ENCODE measurements at places on chromosomes 3 and 15.

DNA sequence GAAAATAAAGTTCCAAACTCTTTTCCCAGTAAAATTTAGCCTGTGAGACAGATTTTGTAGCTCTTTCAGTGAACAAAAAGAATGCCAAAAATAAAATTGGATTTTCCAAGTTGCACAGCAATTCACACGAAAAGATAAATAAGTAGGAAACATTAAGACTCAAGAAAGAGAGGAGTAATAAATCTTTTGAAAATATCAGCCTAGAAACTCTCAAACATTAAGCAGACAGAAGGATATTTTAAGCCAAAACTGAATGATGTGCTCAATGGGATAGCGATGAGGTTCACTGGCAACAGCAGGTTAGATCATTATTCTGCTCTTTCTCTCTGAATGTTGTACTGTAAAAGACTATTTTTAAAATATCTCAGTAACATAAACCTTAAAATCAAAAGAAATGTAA, 115.0 kb downstream of the STAG1 start:
- no peak for DNase-seq

DNA sequence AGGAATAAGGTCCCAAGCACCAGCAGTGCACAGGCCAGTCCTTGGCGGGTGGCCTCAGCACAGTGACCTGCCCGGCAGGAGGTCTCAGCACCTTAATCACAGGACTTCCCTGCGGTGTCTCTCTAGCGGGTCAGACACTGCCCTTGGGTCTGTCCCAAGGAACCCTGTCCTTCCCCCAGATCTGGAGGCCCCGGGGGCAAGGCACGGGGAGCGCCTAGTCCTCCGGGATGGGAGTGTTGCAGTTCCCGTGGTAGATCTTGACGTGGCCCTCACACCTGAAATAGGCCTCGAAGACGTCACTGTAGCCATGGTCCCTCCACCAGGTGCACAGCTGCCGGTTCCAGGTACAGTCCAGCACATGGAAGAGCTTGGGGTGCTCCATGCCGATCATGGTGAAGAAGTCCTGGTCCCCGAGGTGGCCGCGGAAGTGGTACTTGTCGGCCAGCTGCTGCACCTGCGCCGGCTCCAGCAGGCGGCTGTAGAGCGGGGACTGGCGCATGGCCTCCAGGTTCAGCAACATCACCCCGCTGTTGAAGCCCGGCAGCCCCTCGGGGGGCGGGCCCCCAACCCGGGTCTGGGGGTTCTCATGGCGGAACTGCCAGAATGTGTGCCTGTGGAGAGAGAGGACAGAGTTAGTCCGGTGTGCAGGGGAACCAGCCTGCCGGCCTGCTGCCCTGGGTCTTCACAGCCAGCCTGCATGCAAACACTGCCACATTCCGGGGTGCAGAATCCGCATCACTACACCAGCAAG, 201.3 kb downstream of the XXYLT1 start:
- DNase-seq: no peak

- no peak for DNase-seq
Observed at GRCh38 chr15:76324066-76324465, 12.5 kb upstream of the ISL2 start.

- no peak for DNase-seq
Observed at GRCh38 chr3:141740349-141740748, 2.3 kb downstream of the RNF7 start.

DNA sequence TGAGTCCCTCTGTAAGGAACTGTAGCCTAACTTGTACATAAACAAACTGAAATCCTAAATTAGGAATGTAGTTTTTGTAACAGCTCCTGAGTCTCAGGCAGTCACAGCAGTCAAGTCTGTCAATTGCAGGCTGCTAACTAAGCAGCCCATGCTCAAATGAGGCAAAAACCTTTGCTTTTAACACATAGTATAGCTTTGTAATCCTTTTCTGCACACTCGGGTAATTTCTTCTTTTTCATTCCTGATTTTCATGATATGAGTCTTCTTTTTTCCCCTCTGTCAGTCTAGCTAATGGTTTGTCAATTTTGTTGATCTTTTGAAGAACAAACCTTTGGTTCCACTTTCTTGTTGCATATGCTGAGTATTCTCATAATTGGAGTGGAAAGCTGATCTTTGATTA, 84.9 kb upstream of the LRRFIP2 start:
- no peak for DNase-seq

GRCh38 chr15:67144609-67145311, 79.4 kb downstream of the SMAD3 start:
- no peak for DNase-seq

DNA sequence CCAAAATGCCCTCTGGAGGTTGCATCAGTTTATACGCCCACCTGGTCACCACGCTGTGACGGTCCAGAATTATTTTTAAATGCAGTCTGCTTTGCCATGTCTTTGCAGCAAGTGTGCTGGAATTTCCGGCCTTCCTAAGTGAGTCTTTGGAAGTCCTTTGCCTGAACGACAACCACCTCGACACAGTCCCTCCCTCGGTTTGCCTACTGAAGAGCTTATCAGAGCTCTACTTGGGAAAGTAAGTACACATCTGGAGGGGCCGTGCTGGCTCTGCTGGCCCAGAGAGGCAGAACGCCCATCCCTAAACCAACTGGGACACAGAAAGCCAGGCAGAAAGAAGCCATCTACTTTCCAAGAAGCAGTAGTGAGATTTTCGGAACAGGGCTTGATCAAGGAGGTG, 101.8 kb downstream of the LRRK1 start:
- no peak for DNase-seq

DNA sequence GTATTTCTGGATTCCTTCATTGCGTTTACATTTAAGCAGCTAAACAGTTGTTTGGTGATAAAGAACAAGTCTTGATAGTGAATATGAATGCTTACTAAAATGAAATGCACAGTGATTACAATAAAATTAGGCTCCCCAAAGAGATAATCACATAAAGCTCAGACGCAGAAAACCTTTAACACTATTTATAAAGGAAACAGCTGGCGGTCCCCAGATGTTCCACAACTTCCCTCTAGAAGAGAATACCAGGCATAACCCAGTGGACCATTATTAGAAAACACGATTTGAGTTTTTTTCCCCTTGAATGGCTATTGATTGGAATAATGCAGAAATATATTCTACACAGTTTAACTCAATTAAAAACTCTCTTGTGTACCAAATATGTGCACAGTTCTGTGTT, 573.2 kb downstream of the DIPK2A start:
- no peak for DNase-seq

DNA sequence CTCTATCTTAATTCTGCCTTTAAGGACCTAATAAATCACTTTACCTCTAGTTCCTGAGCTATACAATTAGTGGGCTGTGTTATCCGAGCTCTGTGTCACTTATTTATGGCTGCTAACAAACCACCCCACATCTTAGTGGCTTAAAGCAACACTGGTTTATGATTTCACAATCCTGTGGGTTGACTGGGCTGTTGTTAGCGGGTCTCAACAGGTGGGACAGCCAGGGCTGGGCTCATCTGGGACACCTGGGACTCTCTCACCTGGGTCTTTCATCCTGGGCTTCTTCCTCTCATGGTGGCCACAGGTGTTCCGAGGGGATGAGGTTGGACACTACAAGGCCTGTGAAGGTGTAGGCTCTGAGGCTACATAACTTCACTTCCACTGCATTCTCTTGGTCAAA, 35.8 kb upstream of the CHST2 start:
- DNase-seq: no peak

DNA sequence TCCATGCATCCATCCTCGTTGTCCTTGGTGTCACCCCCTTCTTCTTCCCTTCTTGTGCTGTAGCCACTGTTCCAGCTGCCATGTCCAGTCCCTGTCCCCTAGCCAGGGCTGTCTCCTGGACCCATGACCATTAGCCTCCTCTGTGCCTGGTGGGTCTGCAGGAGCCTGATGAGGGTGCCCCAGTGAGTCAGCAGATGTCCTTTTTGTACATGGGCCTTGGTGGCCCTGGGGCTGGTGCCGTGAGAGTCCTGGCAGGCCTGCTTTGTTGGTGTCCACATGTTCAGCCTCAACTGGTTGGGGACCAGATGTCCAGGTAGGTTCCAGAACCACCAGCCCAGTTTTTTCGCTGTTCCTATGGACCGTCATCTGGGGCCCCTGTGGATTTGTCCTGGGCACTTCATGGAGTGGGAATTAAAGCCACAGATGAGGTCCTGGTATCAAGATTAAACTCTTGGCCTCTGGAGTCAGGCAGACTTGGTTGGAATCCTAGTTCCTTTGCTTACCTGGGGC, 66.1 kb downstream of the FBLN2 start:
- no peak for DNase-seq

DNA sequence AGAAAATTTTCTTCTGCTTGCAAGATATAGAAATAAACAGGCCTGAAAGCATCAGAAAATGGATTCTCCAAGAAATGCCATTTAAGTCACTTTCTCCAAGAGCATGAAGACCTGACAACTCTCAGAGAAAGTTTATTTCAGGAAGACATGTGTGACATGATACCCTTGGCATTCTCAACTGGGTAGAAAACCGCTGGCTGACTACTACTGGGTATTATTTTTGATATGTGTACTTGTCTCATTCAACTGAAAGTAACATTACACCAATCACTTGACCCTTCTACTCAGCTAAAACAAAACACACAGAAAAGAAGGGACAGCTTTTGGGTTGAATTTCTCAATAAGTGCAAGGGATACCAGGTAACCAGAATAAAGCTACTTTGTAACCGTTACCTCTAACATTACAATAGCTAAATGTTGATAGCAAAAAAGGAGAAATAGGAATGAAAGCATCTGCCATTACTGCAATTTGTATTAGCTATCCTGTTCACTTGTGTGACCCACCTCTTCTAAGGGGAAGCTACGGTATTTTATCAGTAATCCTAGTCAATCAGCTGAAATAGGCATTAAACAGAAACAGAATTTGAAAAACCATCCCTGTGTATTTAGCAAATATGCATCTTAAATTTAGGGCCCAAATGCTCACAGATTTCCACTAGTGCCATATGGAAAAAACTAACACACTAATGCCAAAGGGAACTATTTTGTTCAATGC, 7.3 kb downstream of the TRA2B start:
- no peak for DNase-seq

GRCh38 chr15:35289024-35289617, 204.0 kb upstream of the NANOGP8 start:
- no peak for DNase-seq

DNA sequence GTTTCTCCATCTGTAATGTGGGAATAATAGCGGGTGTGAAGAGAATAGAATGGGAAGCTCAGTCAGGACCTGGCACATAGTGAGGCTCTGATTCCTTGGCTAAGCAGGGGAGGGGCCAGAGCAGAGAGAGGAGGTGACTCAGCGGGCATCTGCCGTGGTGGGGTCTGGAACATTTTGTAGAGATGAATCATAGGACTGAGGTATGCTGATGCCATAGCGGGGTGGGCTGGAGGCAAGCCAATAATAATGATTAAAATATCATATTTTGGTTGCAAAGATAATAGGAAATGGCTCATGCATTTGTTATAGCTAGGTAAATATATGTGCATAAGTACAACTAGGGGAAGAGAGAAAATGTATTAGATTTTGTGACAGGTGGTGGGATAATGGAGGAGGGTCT, 11.2 kb downstream of the TGM4 start:
- DNase-seq: no peak

DNA sequence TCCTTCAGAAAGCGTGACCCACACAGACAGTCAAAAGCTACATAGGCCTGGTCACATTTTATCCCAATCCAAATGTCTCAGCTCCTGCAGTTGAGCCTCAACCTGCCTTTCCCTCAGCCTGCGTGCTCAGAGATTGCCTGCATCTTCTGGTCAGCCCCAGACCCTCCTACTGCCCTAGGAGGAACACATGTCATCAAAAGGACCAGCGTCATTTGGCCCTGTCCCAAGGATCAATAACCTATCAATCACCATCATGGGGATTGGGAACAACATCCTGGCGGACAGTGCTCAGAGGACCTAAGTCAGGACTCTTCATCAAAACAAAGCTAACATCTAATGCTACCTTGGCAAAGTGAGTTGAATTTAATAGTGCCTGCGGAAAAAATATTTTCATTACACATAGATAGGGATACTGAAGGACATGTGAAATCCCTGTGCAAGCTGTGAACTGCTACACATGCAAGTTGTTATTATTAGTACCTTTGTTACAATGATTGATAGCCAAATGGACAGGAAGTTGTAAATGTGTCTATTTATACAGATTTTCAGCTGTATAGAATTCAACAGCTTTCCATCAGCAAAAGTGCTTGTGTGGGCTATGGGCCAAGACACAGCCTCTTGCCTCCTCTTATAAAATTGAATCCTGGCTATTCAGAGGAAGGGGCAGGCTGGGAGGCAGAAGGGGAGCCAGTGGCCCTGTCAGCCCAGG, 47.7 kb downstream of the UMPS start:
- DNase-seq: no peak

DNA sequence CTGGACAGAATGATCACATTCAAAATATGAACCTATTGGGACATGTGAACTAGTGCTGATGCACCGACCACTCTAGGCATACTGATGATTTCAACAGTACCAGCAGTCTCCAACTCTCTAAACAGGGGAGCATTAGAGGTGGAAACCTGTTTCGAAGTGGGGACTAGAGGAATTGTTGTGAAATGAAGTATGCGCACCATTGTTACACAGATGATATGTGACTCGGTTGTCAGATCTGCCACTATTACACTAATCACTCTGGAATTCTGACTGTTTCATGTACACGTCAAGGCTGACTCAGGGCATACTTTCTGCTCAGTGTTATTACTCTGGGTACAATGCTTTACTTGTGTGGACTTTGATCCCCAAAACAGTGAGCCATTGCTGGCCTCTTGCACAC, 198.2 kb upstream of the UBE2E2 start:
- no peak for DNase-seq

DNA sequence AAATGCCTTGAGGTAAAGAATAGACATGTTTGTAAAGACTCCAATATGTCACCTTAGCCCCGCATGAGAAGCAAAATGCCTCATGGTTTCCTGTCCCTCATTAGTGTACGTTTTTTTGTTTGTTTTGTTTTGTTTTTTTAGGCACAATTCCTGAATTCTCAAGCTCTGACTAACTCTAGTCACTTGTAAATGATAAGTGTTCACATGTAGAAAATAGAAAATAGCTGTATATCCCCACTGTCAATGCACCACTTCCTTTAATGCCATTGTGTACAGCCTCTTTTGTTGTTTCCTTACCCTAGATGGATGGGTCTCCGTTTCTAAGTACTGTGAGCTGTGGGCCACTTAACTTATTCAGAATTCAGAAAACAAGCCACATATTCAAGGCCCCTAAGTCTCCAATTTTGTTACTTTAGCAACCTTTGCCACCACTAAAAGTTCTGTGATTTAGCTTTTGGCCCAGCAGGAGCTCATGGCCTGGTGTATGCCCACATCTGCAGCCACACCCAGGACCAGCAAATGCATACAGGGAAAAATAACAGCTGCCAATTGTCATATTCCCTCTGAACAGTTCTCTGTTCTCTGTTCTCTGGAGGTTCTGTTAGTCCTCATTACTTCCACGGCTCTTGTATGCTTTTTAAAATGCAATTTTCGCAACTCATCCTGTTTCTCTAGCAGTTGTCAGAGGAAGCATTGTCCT, 655.5 kb downstream of the GBE1 start:
- no peak for DNase-seq
